ENCODE measurements at places on chromosomes 7 and 10. TPM values are rescaled to one million over a fixed set of nuclear protein-coding genes. Genes with fewer than 3 reads are reported as not detected.

DNA sequence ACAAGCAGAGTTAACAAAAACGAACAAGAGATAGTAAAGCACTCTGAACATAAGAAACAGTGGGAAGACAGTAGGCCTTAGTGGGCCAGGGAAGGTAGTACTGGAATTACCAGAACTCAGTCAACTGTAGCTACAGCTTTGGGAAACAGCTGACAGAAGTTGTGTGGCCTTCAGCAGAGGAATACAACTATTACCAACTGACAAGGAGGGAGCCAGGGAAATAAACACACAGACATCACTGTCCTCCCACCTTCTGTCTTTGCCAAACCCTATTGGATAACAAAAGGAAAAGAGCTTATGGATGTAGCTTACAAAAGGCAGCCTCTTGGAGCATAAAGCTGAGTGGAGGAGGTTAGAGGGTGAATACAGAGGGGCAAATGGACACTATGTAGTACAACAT lies 15.4 kb downstream of the MICU1 start:
- DNase-seq: no peak

The CFAP46 gene
- 0.29 TPM for total RNA-seq

GRCh38 chr7:128904381-128905197 lies 5.9 kb downstream of the KCP start:
- DNase-seq: peak; percentile 90

The C10orf88 gene
- 6.5 TPM for total RNA-seq

- no peak for DNase-seq
These were observed 695.4 kb downstream of the LRMDA start for GRCh38 chr10:76126607-76127527.

The INHBA gene
- total RNA-seq: 97.8 TPM

- DNase-seq: peak; percentile 4
These were observed 302.4 kb downstream of the DOCK4 start for GRCh38 chr7:111903797-111904196.

Measured in osteoblast (primary cell).